ENCODE measurements at places on chromosomes 3 and 15. TPM values are rescaled to one million over a fixed set of nuclear protein-coding genes. Genes with fewer than 3 reads are reported as not detected.

CCDC14 gene
- 34.2 TPM for total RNA-seq

PROK2 gene
- not detected for total RNA-seq

MOBP gene
- total RNA-seq: not detected

CILP gene
- total RNA-seq: not detected

LRRN1 gene
- total RNA-seq: 0.05 TPM

RETNLB gene
- not detected for total RNA-seq

PPP1R14D gene
- not detected for total RNA-seq

PLA2G4E gene
- not detected for total RNA-seq

ARRDC4 gene
- 2.2 TPM for total RNA-seq

USP19 gene
- total RNA-seq: 71.7 TPM

SIDT1 gene
- total RNA-seq: 29.9 TPM

PCOLCE2 gene
- not detected for total RNA-seq

CLEC3B gene
- total RNA-seq: 1.0 TPM

CCR8 gene
- total RNA-seq: 11.3 TPM

SCAP gene
- 77.0 TPM for total RNA-seq

CNOT10 gene
- total RNA-seq: 49.0 TPM

GCSAM gene
- 5.3 TPM for total RNA-seq

GOLGA8J gene
- not detected for total RNA-seq

WDR93 gene
- total RNA-seq: not detected

DUOXA2 gene
- total RNA-seq: not detected

TNFAIP8L3 gene
- 0.17 TPM for total RNA-seq

SPTSSB gene
- not detected for total RNA-seq

SMAD6 gene
- total RNA-seq: 0.37 TPM

BDH1 gene
- total RNA-seq: 71.0 TPM

FOXB1 gene
- 1.6 TPM for total RNA-seq

C3orf33 gene
- total RNA-seq: 0.46 TPM

P2RY14 gene
- 17.8 TPM for total RNA-seq

RTP1 gene
- not detected for total RNA-seq

CX3CR1 gene
- total RNA-seq: 12.4 TPM

LACTB gene
- total RNA-seq: 16.8 TPM

SST gene
- not detected for total RNA-seq

PLSCR2 gene
- 1.1 TPM for total RNA-seq

TMIE gene
- not detected for total RNA-seq

NEO1 gene
- 4.1 TPM for total RNA-seq

HRH1 gene
- 0.12 TPM for total RNA-seq

ELL3 gene
- 0.34 TPM for total RNA-seq

PYGO1 gene
- total RNA-seq: not detected

PLA1A gene
- 0.41 TPM for total RNA-seq

MEX3B gene
- 0.66 TPM for total RNA-seq

PPM1M gene
- total RNA-seq: 82.2 TPM

NLGN1 gene
- not detected for total RNA-seq

FHIT gene
- 43.2 TPM for total RNA-seq

NR2E3 gene
- not detected for total RNA-seq

IL5RA gene
- not detected for total RNA-seq

ZNF860 gene
- total RNA-seq: 0.10 TPM

QRICH1 gene
- 150 TPM for total RNA-seq

ANKRD63 gene
- total RNA-seq: not detected

C3orf49 gene
- not detected for total RNA-seq

Measured in T-helper 1 cell treated with Interleukin-12 subunit alpha and Interleukin-12 subunit beta and Interleukin-4 antibody, amounts not matched to agents 30 ng/mL and 1 ng/mL, for 36 hours (primary cell).